ENCODE measurements at places on chromosomes 11 and 22.

DNA sequence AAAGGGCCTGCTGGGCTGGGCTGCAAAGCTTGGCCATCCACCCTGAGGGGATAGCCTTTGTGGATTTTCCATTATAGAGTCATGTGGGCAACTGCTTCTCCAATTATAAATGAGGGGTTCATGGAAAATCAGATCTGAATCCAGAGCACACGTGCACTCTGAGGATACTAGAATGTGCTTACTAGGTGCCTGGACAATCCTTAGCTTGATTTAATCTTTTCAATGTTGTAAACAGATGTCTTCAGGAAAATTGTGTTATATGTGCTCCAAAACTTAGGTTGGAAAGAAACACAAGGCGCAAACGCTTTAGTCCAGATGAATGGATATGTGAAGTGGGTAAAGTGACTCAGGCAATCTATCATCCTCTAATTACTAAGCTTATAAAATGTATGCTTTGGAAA lies 92.0 kb downstream of the SLC17A6 start:
- no peak for DNase-seq

DNA sequence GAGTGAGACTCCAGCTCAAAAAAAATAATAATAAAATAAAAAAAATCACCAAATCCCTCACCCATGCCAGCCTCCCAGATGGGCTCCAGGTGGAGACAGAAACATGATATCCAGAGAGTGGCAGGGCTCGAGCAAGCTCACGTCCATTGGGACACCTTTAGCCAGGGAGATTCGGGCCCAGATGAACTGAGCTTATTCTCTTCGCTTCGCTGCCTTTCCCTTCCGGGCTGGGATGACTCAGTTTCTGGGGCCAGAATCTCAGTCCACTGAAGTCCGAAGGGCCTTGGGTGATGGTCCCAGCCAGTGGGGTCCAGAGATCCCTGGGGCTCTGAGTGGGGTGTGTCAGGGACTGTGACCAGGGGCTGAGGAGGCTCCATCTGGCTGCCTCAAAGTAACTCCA lies 23.0 kb upstream of the MYEOV start:
- no peak for DNase-seq

GRCh38 chr11:11967669-11968510 lies 40.5 kb downstream of the DKK3 start:
- no peak for DNase-seq

DNA sequence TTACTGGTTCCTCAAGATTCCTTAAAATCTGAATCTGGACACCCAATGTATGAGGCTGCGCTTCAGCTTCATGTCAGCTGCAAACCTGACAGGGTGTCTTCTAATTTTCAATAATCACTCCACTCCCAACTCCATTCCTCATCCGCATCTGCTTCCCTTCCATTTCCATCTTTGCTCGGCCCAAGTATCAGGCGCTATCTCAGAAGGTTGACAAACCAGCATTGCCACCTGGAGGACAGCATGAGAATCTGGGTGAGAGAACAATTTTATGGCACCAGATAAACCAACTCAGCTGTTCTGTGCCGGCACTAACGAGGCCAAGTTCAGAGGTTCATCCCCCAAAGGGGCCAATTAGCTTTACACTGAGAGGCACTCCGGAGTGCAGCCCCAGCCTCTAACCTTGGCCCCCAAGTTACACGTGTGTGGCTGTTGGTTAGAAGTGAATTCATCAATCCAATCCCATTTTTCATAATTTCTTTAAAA lies 79.1 kb upstream of the LMO2 start:
- DNase-seq = no peak

GRCh38 chr11:117833401-117833891 lies 8.9 kb upstream of the FXYD2 start:
- DNase-seq = no peak

DNA sequence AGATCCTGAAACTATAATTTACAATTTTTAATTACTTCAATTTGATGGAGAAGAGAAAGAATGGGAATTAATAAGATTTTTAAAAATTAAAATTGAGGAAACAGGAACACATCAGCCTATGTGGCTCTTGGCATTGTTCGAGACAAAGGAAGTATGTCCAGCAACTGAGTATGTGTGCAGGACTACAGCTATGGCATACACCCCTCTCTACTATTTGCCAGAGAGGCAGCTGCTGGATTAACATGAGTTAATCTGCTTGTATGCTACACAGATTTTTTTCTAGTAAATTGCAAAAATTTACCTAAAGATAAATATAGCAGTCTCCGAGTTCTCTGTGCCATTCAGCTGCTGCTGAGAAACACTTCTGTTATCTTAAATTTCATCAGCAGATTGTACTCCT lies 70.6 kb downstream of the PHF21A start:
- DNase-seq = no peak

GRCh38 chr11:120009938-120010337 lies 128.0 kb downstream of the TRIM29 start:
- DNase-seq = no peak

GRCh38 chr22:46108564-46109473 lies 41.5 kb upstream of the PPARA start:
- no peak for DNase-seq

GRCh38 chr11:28176351-28176750 lies 68.2 kb downstream of the METTL15 start:
- DNase-seq = no peak

- DNase-seq = no peak
These were observed 24.7 kb upstream of the TIMP3 start for GRCh38 chr22:32776802-32777201.

DNA sequence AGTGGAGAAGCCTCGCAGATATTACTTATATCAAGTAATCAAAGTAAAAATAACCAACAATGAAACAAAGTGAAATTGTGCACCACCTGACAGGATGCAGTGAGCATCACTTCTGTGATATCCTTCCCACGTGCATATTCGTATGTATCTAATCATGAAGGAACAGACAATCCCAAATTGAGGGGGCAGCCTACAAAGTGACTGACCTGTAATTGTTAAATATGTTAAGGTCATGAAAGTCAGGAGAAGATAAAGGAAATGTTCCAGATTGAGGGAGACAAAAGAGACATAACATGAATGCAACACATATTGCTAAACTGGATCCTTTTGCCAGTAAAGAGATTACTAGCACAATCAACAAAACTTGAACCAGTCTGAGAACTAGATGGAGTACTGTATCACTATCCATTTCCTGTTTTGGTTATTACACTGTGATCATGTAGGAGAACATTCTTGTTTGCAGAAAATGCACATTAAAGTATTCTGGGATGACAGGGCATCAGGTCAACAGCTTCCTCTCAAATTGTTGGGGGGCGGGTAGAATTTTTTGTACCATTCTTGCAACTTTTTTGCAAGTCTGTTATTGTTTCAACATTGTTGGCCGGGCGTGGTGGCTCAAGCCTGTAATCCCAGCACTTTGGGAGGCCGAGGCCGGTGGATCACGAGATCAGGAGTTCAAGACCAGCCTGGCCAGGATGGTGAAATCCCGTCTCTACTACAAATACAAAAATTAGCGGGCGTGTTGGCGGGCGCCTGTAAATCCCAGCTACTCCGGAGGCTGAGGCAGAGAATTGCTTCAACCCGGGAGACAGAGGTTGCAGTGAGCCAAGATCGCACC lies 2.0 kb downstream of the SBF2 start:
- no peak for DNase-seq

All from CD4-positive, alpha-beta T cell treated with Interleukin-1 beta for 1 hour (primary cell).